ENCODE measurements at places on chromosomes 12 and 14.

DNA sequence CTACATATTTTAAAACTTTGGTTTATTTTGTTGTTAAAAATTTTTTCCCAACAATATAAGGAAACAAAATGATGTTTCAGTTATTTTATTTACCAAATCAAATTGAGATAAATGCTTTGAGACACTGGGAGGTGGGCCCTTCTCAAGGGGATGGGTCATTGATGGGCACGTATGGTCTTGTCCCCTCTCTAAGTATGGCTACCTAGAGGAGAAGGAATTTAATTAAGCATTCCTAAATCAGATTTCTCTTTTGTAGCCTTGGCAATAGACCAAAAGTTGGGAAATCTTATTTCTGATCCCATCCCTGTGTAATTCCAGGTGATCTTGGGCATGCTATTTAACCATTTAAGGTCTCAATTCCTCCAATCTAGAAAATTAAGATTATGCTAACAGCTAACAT lies 79.0 kb downstream of the SCN8A start:
- no peak for DNase-seq

- no peak for DNase-seq
These were observed 295.8 kb upstream of the SEL1L start for GRCh38 chr14:81829447-81829846.

- DNase-seq, result no peak
These were observed 144.0 kb downstream of the RAD51B start for GRCh38 chr14:67963545-67963944.

GRCh38 chr14:65486863-65487262 lies 74.3 kb downstream of the FUT8 start:
- DNase-seq, result no peak

DNA sequence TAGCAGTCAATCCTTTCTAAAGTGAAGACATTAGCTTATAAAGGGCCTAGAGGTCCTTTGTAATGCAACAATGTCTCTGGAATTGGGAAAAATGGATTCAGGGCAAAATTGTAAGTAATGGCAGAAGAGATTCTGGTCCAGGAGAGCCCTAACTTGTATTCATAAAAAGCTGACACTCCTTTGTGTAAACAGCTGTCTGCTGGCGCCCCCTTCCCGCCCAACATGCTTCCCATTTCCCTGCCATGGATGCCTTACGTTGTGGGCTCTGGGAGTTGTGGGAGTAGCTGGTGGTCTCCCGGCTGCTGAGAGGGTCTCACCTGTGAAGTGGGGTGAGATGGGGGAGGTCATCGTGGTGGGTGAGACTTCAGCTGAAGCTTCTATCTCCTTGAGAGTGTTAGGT lies 2.3 kb downstream of the ACRBP start:
- DNase-seq, result no peak

DNA sequence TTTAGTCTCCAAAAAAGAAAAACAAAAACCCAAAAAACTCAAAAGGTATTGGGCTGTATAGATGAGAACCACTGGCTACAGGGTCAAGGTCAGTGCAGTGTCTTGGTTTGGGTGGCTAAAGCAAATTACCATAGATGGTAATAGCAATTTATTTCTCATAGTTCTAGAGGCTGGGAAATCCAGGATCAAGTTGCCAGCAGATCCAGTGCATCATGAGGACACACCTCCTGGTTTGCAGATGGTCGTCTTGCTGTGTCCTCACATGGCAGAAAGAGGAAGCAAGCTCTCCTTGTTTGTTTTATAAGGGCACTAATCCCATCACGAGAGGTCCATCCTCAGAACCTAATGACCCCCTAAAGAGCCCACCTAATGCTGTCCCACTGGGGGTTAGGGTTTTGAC lies 11.2 kb downstream of the COX14 start:
- no peak for DNase-seq

- DNase-seq, result no peak
These were observed 48.4 kb upstream of the SYT10 start for GRCh38 chr12:33488036-33488435.

GRCh38 chr12:47408171-47408871 lies 297.5 kb downstream of the RPAP3 start:
- no peak for DNase-seq

- no peak for DNase-seq
These were observed 25.6 kb upstream of the PCNX1 start for GRCh38 chr14:70881549-70882177.

DNA sequence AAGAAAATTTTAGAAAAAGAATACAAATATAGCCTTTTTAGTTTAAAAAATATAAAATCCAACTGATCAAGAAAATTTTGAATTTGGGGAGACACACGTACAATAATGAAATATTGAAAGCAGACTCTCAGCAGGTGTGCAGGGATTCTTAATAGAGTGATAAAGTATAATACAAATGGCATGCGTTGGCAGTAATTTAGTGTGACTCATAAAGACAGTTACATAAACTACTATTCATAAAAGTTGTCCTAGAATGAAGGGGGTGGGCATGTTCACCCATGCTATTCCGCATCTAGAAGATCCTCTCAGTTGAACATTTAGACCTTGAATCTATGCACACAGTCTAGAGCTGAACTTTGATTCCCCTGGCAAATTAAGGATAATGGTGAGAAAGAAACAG lies 200.4 kb upstream of the AVPR1A start:
- no peak for DNase-seq

GRCh38 chr14:57869617-57870016 lies 3.7 kb upstream of the SLC35F4 start:
- no peak for DNase-seq

DNA sequence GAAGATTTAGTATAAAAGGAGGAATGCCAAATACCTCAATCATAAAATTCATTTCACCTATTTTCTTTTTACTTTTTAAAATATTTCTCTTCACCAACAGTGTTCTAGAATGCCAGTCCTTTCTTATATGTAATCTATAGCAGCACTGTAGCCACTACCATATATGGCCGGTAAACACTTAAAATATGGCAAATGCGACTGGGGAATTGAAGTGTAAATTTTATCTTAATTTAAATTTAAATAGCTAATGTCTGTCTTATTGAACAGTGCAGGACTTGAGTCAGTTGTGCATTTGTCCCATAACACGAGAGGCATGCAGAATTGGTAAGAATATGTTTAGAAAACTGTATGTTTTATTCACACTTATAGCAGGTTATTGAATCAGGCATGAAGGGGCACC lies 50.1 kb downstream of the WASHC4 start:
- no peak for DNase-seq

GRCh38 chr14:101788016-101788635 lies 26.6 kb downstream of the PPP2R5C start:
- DNase-seq, result no peak

- DNase-seq, result no peak
These were observed 101.1 kb downstream of the DAD1 start for GRCh38 chr14:22487941-22488340.

- no peak for DNase-seq
These were observed 982.0 kb upstream of the TMEM132C start for GRCh38 chr12:127284870-127285431.

- DNase-seq, result no peak
These were observed 111.7 kb downstream of the SUDS3 start for GRCh38 chr12:118488034-118488433.

DNA sequence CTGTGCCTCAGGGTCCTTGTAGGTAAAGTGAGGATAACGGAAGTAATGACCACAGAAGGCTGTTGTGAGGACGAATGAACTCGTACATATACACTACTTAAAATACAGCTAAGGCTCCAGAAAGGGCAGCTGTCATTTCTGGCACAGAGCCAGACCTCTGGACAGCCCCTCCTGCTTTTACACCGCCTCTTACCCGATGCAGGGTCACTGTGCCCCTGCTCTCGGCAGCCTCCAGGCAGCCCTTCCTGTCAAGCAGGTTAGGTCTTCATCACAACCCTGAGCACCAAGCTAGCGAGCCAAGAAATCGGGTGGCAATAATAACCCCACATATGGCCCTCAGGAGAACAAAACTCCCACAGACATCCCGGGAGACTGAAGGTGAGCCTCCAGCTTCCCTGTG lies 8.5 kb downstream of the TMEM229B start:
- no peak for DNase-seq

GRCh38 chr12:49550693-49551252 lies 11.9 kb downstream of the KCNH3 start:
- no peak for DNase-seq

- no peak for DNase-seq
These were observed 1089.5 kb downstream of the BCL11B start for GRCh38 chr14:98182393-98183055.

DNA sequence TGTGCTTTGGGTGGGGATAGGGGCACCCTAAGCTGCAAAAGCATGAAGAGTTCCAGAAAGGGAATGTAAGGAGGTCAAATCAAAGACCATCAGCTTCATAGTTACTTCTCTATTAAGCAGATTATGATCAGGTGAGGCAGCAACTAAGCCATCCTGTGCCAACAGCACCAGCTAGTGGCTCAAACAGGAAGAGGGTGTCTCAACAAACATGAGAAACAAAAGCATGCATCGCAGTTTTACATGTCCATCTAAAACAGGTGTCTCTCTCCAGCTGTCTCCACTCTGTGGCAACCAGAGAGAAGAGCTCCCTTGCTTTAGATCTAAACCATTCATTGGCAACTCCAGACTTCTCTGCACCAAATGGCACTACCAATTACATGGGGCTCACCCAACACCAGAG lies 52.9 kb downstream of the ACTN1 start:
- DNase-seq, result no peak

- DNase-seq, result no peak
These were observed 47.5 kb downstream of the PPFIBP1 start for GRCh38 chr12:27571463-27571862.

DNA sequence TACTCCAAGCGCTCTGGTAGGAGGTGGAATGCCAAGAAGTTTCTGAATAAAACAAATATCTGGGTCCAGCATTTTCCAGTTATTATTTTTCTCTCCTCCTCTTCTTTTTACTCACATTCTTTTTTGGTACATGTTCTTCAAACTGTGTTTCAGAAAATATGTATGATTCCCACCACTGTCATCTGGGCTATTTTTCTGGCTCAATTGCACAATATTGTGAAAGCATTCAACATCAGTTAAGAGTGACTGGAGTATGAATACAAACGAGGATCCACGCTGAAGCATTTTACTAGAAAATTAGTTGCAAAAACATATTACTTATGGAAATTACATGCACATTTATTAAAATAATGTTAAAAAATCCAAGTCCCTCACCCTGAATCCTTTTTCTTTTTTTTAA lies 61.5 kb downstream of the KCNMB4 start:
- no peak for DNase-seq

DNA sequence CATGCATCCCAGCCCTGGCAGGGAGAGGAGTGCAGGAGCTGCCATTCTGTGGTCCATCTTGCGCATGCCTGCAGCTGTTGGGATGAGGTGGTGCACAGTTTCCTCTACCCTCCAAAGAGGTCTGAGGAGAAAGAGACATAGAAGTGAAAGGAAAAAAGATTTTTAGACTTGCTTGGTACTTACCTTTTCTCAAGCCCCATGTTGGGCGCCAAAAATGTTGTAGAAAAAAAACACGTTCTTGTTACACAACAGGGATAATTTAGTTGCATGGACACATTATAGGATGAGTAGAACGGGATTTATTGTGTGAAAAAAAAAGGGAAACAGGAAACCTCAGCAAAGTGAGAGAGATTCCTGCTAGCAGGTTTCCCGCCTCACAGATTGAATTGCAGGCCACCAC lies 244.4 kb upstream of the GARIN2 start:
- DNase-seq, result no peak

- DNase-seq, result no peak
These were observed 3.9 kb downstream of the KDM2B start for GRCh38 chr12:121576851-121577391.

- no peak for DNase-seq
These were observed 20.5 kb downstream of the HPD start for GRCh38 chr12:121838126-121838525.

- DNase-seq, result no peak
These were observed 4.7 kb upstream of the C1R start for GRCh38 chr12:7096979-7097378.

- no peak for DNase-seq
These were observed 1.5 kb upstream of the FBRSL1 start for GRCh38 chr12:132488127-132489077.

DNA sequence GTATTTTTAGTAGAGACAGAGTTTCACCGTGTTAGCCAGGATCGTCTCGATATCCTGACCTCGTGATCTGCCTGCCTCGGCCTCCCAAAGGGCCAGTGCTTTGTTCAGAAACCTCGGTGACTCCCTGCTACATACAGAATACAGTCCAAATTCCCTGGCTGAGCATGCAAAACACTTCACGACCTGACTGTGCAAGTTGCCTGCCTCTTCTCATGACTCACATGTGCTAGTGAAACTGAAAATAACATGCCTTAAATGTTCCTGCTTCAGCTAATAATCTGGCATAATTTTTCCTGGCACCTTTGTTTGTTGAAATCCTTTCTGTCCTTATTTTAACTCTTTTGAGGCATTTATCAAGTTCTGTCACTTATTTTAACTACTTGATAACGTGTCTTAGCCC lies 8.2 kb downstream of the DMAC2L start:
- no peak for DNase-seq

DNA sequence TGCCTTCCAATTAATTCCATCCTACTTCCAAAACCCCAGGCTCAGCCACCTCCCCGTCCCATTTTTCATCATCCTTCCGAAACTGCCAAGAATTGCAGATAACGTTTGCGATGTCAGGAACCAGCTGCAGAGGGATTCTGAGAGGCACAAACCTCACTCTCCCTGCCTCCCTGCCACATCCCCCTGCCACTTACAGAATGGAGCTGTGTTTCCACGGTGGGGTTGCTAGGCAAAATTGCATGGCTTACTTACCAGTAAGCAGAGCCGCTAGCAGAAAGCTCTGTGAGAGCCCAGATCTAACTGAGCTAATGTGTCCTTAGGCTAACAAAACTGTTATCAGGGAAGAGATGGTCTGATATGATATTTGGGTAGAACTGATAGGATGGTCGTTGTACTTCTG lies 127.4 kb downstream of the KCNK10 start:
- no peak for DNase-seq

DNA sequence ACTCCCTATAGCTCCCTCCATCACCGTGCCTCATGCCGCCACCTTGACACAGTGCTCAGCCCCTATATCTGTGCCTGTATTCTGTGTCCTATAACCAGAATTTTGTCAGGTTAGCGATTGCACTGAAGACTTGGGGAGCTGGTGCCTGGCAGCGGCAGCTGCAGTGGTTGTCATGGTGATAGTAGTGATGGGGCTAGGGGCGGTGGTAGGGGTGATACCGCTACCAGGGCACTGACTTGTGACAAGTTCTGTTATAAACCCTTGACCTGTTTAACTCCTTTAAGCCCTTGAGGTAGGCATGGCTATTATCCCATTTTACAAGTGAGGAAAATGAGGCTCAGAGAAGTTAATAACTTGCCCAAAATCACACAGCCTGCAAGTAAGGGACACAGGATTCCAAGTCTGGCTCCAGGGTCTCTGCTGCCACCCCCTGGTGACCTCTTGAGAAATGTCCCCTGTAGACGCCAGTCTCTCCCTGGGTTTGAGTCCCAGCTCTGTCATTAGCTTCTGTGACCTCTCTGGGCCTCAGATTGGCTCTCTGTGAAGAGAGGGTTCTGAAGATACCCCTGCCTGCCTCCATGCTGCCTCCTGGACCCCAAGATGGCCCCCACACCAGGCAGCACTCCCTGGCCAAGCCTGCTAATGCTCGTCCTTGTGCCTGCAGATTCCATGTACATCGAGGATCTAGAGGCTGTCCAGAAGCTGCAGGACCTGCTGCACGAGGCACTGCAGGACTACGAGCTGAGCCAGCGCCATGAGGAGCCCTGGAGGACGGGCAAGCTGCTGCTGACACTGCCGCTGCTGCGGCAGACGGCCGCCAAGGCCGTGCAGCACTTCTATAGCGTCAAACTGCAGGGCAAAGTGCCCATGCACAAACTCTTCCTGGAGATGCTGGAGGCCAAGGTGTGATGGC lies 121.9 kb downstream of the ESRRB start:
- no peak for DNase-seq

GRCh38 chr14:53900499-53900898 lies 56.1 kb downstream of the BMP4 start:
- no peak for DNase-seq
